Sigmoid colon (tissue), 7 donors: ENCODE measurements at places on chromosomes 12 and 14. TPM values are rescaled to one million over a fixed set of nuclear protein-coding genes. Genes with fewer than 3 reads are reported as not detected.

- H3K4me1 ChIP-seq, result peaks cover 21% of the 10 kb centered on the region
- H3K27me3 ChIP-seq, result peaks cover 32% of the 10 kb centered on the region
- peak; percentile 77 for DNase-seq
- H3K4me3 ChIP-seq, result no peak overlapping the region
- H3K36me3 ChIP-seq, result no peaks in the 10 kb centered on the region
Observed at GRCh38 chr14:100662879-100663760, 63.6 kb upstream of the DLK1 start.

DNA sequence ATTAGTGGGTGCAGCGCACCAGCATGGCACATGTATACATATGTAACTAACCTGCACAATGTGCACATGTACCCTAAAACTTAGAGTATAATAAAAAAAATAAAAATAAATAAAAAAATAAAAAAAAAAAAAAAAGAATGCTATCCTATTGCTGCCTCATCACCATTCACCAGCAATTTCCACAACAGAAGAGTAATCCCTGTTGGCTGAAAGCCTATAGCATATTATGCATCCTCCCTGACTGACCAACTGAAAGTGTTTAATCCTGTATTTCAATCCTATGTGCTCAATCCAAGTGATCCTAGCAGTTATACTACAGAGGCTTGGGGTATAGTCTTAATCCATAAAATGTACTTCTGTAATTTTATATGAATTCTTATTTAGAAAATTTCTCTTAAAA is 18.5 kb downstream of the DICER1 start:
- H3K4me3 ChIP-seq, result no peak overlapping the region
- DNase-seq, result no peak
- no peaks in the 10 kb centered on the region for H3K36me3 ChIP-seq
- H3K27ac ChIP-seq, result no peak overlapping the region

DNA sequence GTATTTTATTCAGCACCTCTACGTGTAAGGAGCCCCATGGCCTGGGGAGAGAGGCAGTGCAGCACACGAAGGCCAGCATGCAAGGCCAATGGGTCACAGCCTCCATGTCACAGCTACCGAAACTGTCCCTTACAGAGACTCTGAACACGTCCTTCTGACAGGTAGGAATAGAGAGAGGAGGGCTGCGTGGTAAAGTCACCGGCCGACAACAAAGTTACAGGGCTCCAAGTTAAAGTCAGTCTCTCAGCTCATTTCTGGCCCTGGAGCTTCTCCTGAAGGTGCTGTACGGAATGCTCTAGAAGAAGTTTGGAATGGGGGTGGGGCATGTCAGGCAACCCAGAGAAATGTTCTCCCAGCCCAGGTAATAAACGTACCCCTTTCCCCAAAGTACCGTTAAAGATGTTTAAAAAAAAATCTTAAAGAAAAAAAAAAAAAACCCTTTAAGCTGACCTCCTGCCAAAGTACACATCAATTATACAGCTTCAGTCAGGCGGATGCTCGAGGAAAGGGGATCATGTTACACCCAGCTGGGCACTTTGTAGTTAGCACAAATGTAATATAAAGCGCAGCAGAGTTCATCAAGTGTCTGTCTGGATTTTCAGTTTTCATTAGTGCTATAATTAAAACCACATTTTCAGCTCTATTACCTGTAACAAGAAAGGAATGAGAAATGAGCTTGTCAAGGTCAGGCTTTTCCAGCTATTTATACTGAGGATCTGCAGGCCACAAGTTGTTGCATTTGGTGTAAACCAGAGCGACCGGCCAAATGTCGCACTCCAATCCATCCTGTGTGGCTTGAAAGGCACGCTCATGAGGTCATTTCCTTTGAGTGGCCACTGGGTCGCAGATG is 53.3 kb upstream of the CDKN3 start:
- DNase-seq, result no peak
- no peak overlapping the region for H3K27ac ChIP-seq
- H3K4me1 ChIP-seq, result no peaks in the 10 kb centered on the region

DNA sequence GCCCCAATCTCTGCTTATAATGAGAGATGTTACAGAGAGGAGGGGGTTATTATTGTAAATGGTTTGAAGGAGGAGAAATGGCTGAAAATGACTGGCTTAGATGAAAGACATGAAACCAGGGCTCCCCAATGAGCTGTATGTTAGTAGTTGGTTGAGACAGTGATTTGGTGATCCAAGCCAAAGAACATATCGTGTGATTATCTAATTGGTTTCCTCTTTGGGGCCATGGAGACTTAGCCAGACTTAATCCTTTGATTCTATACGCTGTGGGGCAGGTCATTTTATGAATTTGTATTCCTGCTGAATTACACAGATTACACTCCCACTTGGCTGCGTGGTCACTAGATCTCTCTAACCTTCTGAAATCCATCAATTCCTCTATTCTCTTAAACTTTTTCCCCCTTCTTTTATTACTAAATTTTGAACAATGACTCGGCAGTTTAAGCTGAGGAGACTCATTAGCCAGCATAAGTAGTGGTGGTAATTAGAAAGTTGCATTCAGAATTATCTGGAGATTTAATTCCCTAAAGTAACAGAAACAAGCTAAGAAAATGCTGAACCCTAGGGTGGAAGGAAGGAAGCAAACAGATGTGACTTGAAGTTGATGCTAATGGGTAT is 5.3 kb downstream of the TTC8 start:
- no peaks in the 10 kb centered on the region for H3K27me3 ChIP-seq
- H3K4me3 ChIP-seq, result no peak overlapping the region
- peaks cover 41% of the 10 kb centered on the region for H3K4me1 ChIP-seq
- no peaks in the 10 kb centered on the region for H3K36me3 ChIP-seq
- DNase-seq, result no peak
- peak overlapping the region; percentile 73 for H3K27ac ChIP-seq

- no peak overlapping the region for H3K4me3 ChIP-seq
- no peaks in the 10 kb centered on the region for H3K36me3 ChIP-seq
- DNase-seq, result no peak
- H3K4me1 ChIP-seq, result no peaks in the 10 kb centered on the region
- H3K27ac ChIP-seq, result no peak overlapping the region
- no peaks in the 10 kb centered on the region for H3K27me3 ChIP-seq
Observed at GRCh38 chr12:4109826-4110225, 163.7 kb upstream of the CCND2 start.

GRCh38 chr14:90677484-90678050 is 138.7 kb downstream of the TTC7B start:
- peaks cover 52% of the 10 kb centered on the region for H3K4me1 ChIP-seq
- no peaks in the 10 kb centered on the region for H3K27me3 ChIP-seq
- no peaks in the 10 kb centered on the region for H3K36me3 ChIP-seq
- DNase-seq, result no peak
- no peak overlapping the region for H3K4me3 ChIP-seq

DNA sequence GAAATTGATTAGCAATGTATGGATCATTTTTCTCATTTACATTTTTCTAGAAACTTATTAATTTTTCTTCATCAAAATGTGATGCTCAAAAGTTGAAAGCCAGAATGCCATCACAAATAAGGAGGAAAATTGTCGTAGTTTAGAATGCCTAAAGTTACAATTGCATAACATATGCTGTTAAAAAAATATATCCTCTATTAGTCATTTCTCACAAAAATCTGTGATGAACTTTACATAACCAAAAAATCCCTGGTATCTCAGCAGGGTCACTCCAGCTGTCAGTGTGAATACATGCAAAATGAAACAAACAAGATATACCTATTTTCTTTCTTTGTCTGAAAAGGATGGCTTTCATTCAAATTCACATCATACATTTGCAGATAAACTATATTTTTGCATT is 358.9 kb downstream of the PAWR start:
- H3K36me3 ChIP-seq, result no peaks in the 10 kb centered on the region
- no peaks in the 10 kb centered on the region for H3K4me1 ChIP-seq
- H3K4me3 ChIP-seq, result no peak overlapping the region

GRCh38 chr12:69430942-69431590 is 39.1 kb upstream of the FRS2 start:
- no peaks in the 10 kb centered on the region for H3K36me3 ChIP-seq
- H3K4me3 ChIP-seq, result no peak overlapping the region
- no peaks in the 10 kb centered on the region for H3K27me3 ChIP-seq
- no peak overlapping the region for H3K27ac ChIP-seq

DNA sequence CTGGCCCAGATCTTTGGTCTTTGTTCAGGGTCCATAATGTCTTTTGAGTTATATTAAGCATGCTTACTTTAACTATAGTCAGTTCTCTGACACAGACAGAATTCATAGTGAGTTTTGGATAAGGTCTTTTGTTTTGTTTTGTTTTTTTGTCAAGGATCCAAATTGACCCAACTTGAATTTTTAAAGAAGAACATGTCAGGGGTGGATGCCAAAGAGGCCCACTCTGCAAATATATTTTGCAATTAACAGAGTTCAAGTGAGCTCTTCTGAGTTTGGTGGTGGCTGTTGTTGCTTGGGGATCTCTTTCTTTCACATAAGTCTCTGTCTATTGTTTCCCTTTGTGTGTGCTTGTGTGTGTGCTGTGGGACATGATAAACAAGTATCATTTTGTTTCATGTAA is 34.4 kb upstream of the PMCH start:
- no peaks in the 10 kb centered on the region for H3K27me3 ChIP-seq
- H3K36me3 ChIP-seq, result no peaks in the 10 kb centered on the region
- peak overlapping the region; percentile 5 for H3K27ac ChIP-seq
- no peaks in the 10 kb centered on the region for H3K4me1 ChIP-seq
- no peak overlapping the region for H3K4me3 ChIP-seq

DNA sequence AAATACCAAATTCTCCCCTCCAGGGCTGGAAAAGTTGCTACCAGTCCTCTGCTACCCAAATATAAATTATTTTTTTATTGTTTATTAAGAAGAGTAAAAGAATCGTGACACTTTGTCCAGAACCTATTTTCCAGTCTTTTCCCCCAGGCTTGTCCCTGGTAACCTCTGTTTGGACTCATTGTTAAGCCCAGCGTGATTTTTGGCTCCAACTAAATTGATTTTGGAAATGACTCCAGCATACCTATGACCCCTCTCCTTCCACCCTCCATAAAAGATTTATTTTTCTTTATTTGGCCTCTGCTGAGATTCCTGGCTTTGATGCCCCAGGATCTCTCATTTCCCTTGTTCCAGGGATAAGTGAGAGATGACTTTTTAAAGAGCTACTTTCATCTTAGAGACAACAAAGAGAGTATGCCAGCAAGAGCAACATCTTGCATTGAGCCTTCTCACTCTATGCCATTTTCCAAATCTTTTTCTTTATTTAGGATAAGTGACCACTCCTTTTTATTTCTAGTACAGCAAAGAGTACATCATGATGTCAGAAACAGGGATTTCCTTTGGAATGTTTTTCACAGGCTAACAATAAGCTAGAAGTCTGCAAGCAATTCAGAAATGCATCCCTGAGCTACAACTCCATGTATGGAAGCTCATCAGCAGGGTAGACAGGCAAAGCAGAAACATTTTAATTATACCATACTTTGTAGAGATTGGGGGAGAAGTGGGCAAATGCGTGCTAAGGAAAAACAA is 75.8 kb downstream of the DAD1 start:
- H3K27me3 ChIP-seq, result no peaks in the 10 kb centered on the region
- H3K4me3 ChIP-seq, result no peak overlapping the region
- no peaks in the 10 kb centered on the region for H3K36me3 ChIP-seq
- peak overlapping the region; percentile 61 for H3K27ac ChIP-seq
- peaks cover 76% of the 10 kb centered on the region for H3K4me1 ChIP-seq

GRCh38 chr12:128387811-128388422 is 120.9 kb downstream of the TMEM132C start:
- H3K4me3 ChIP-seq, result no peak overlapping the region
- peaks cover 16% of the 10 kb centered on the region for H3K27me3 ChIP-seq
- no peaks in the 10 kb centered on the region for H3K4me1 ChIP-seq
- no peak overlapping the region for H3K27ac ChIP-seq
- H3K36me3 ChIP-seq, result no peaks in the 10 kb centered on the region
- no peak for DNase-seq

DNA sequence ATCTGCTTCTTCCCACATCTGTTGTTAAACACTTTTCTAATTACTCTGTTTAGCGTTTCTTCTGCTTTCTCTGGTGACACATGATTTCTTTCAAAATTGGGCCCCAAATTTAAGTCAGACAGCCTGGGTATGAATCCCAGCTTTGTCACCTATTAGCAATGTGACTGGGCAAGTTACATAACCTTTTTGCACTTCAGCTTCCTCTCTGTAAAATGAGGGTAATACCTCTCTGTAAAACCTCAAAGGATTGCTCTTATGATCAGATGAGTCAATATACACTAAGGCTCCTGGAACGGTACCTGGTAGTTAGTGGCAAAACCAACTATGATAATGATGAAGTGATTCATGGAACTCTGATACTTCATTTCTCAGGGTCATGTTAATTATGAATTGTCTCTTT is 33.0 kb downstream of the E2F7 start:
- no peak overlapping the region for H3K27ac ChIP-seq
- no peak overlapping the region for H3K4me3 ChIP-seq
- no peaks in the 10 kb centered on the region for H3K27me3 ChIP-seq
- no peak for DNase-seq
- H3K36me3 ChIP-seq, result no peaks in the 10 kb centered on the region
- H3K4me1 ChIP-seq, result no peaks in the 10 kb centered on the region

DNA sequence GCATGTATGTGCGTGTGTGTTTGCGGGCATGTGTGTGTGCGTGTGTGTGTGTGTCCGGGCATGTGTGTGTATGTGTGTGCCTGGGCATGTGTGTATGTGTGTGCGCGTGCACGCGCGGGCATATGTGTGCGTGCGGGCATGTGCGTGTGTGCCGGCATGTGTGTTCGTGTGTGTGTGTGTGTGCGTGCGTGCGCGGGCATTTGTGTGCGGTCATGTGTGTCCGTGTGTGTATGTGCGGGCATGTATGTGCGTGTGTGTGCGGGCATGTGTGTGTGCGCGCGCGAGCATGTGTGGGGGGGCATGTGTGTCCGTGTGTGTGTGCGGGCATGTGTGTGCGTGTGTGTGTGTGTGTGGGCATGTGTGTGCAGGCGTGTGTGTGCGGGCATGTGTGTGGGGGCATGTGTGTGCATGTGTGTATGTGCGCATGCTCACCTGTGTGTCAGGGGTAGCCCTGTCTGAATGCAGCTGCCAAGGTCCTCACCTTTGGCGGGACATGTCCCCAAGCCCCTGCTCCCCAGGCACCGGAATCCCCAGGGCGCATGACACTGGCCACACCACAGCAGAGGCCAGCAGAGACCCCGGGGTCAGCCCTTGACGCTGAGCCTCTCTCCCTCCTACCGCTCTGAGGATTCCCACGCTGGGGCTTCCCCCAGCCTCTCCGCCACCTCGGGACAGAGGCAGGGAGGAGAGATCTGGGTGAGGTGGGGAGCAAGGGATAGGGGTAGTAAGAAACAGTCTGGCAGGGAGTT is 109.5 kb upstream of the NCOR2 start:
- no peak for DNase-seq
- no peaks in the 10 kb centered on the region for H3K27me3 ChIP-seq

- peak; percentile 99 for DNase-seq
- no peaks in the 10 kb centered on the region for H3K27me3 ChIP-seq
- H3K27ac ChIP-seq, result peak within 1 kb of the TSS; percentile 95
- H3K36me3 ChIP-seq, result peaks cover 15% of the 10 kb centered on the region
- no peaks in the 10 kb centered on the region for H3K4me1 ChIP-seq
- H3K4me3 ChIP-seq, result peak within 1 kb of the TSS; percentile 84
Observed at GRCh38 chr12:14803011-14803829, at the start of the genes C12orf60 and WBP11. C12orf60 (plus strand) TSS chr12:14803670; CDS start chr12:14822936, 19,266 bp downstream. WBP11 (minus strand) TSS chr12:14803478; CDS start chr12:14801383, 2,095 bp downstream.

- no peak overlapping the region for H3K4me3 ChIP-seq
- no peaks in the 10 kb centered on the region for H3K36me3 ChIP-seq
- no peaks in the 10 kb centered on the region for H3K4me1 ChIP-seq
Observed at GRCh38 chr14:53093206-53093605, 59.9 kb downstream of the DDHD1 start.

The KRT85 gene
- total RNA-seq, result not detected

The C1S gene
- 622 TPM for total RNA-seq

The TAS2R20 gene
- total RNA-seq, result 3.5 TPM

The B3GNT4 gene
- total RNA-seq, result under 0.01 TPM

The ETV6 gene
- total RNA-seq, result 35.2 TPM

The AKAP3 gene
- 0.99 TPM for total RNA-seq

The ZNF891 gene
- total RNA-seq, result 6.1 TPM

The PTPRR gene
- total RNA-seq, result 3.2 TPM

The FAM90A1 gene
- 0.28 TPM for total RNA-seq
